ENCODE measurements at places on chromosomes 5 and 9.

DNA sequence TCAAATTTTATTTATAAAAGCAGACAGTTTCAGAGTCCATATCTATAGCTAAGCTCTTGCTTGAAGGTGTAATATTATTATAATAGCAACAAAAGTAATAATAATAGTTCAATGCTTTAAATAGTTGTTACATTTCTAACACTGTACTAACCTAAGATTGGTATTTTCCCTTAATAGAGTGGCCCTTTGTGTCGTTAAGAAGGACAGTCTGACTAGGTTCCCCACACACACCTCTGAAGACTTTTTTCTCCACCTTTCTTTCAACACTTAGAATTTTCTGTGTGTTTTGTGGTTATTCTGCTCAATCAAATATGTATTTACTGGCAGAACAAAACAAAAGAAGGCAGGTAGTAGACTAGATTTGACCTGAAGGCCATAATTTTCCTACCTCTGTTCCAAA is 223.2 kb upstream of the ACO1 start:
- DNase-seq = no peak

DNA sequence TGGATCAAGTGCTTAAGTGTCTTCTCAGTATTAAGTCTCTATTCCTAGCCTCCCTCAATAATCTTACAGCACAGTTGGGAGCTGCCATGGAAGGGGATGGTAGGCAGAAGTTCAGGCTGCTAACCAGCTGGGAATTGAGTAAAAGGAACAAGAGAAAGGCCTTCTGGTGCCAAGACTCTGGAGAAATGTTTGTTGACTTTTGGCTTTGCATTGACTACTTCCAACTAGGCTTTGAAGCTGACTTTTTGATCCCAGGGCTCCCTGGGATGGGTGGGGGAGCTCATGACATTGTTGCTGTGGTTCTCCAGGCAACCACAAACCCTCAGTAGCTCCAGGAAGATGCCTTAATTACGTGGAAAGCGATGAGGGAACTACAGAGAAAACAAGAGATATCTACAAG is 85.2 kb upstream of the HTR4 start:
- DNase-seq = no peak

- no peak for DNase-seq
Observed at GRCh38 chr9:19411316-19411715, 2.5 kb downstream of the ACER2 start.

DNA sequence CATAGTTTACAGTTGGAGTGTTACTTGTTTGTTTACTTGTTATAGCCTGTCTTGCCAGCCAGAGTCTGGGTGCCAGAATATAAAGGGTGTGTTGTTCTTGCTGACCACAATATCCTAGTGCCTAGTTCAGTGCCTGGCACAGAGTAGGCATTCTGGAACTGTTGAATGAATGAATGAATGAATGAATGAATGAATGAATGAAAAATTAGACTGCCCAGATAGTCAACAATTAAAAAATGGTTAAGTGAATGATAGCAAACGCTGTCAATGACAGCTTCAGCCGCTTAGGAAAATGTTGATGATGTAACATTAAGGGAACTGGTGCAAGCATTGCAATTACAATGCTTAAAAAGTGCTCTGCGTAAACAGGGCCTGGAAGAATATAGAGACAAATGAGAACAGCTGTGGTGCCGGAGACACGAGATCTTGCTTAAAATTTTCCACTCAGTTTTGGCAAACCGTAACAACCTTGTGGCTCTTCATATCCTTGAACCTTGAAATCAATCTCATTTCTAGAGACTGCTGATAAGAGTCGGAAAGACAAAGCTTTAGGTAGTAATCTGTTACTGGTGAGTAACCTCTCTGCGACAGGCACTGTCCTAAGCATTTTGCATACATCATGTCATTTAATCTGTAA is 4.7 kb upstream of the TTLL11 start:
- no peak for DNase-seq

DNA sequence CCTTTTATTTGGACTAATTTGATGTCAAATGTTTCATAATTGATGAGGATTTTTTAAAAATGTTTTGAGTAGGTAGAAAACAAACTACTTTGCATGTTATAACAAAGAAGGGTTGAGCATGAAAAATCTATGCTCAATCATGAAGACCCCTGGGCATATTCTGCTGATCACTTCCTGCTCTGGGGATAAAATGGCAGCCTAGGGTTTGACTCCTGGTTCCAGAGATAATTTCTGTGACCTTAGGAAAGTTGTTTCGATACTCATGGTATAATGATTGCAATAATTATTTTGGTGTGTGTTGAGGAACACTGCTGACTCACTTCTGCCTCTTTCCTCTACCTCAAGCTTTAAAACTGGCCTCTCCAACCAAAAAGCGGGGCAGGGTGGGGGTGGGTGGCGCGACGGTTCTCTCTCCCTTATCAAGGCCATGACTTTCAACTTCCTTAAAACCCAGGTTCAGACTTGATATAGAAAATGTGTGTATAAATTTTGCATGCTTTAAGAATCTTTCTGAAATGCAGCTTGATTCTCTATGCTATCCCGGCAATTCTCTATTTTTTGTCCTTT is 6.0 kb upstream of the PIP5K1B start:
- no peak for DNase-seq

DNA sequence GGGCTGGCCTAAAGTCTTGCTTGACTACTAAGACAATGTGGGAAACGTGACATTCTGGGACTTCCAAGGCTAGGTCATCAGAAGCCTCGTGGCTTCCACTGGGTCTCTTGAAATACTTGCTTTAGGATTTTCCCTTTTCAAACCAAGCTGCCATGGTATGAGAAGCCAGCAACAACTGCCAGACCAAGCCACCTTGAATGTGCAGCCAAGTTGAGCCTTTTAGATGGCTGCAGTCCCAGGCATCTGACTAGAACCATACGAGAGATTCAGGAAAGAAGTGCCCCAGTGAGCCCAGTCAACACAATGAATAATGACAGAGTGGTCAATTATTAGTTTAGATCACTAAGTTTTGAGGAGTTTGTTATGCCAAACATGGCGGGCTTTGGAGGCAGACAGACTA is 143.3 kb downstream of the SLF1 start:
- DNase-seq = no peak

DNA sequence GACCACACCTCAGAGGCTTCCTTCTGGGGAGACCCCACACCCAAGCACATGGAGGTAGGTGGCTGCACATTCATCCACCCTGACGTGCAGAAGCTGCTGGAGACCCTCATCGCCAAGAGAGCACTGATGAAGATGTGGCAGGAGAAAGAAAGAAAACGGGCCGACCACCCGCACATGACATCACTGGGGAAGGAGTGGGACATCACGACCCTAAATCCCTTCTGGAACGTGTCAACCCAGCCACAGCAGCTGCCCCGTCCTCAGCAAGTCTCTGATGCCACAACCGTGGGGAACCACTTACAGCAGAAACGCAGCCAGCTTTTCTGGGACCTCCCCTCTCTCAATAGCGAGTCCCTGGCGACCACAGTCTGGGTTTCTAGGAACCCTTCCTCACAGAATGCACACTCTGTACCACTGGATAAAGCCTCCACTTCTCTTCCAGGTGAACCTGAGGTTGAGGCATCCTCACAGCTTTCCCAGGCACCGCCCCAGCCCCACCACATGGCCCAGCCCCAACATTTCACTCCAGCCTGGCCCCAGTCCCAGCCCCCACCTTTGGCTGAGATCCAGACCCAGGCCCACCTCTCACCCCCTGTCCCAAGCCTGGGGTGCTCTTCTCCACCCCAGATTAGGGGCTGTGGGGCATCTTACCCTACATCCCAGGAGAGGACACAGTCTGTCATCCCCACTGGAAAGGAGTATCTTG is 3.0 kb downstream of the SPATA31E1 start:
- DNase-seq = no peak

DNA sequence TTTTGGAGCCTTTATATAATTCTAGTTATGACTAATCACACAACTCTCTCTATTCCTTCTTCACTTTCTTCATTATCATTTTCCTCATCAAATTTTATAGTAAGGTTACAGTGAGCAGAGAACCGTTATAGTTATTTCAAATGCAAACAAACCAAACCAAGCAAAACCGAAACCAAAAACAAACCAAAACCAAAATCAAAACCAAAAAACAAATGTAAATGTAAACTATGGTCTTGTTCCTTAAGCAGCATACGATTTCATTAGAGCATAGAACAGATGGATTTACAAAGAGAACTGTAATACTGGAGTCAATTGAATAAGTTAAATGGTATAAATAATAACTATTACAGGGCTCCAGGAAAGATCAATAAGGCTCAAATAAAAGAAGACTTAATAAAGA is 447.1 kb downstream of the LRRC70 start:
- DNase-seq = no peak

GRCh38 chr9:97627624-97628023 is 5.5 kb downstream of the TSTD2 start:
- no peak for DNase-seq

DNA sequence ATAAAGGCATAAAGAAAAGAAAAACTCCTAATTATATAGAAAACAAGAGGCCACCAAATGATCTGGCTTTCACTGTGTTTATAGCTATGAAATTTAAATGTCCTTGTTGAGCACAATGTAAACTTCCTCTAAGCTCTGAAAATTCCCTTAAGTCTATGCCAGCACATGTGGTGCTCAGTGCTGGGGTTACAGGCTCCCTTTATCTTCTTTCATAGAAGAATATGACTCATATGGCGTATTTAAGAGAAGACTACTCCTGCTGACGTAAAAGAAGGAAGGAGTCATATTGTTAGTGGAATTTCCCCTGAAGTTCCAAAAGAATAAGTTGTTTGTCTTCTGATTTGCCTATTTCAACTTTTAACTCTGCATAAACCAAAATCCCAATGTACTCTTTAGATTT is 30.4 kb downstream of the RNF145 start:
- no peak for DNase-seq

DNA sequence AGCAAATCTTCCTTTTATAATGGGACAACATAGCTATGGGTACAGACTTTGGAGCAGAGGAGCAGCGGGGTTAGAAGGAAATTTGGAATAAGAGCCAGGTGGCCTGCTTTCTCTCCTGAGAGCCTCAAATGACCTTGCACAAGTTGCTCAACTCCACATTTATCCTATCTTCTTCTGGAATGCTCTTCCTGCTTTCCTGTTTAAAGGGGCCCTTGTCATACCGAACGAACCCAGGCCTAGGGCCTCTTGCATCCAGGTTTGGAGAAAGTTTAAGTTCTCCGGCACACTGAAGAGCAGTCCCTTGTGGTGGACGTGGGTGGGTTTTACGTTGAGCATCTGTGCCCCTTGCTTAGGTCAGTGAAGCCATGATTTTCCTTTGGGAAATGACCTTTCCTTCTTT is 197.9 kb upstream of the NR3C1 start:
- no peak for DNase-seq

DNA sequence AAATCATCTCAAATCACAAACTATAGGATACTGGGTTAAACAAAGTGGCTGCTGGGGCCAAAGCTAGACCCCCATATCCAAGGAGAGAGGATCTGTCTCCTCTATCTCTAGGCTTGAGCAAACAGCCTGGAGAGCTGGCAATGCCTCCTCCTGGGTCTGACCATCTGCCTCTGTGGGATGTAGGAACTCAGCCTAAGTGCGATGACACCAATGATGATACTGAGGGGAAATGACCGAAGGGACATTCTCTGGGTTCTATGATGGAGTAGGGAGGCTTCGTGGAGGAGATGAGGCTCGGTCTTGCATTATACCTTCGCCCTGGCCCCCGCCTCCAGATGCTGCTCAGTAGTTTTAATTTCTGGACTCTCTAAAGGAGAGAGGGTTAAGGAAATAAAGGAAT is 9.3 kb upstream of the SPATA24 start:
- DNase-seq = no peak

GRCh38 chr5:174352681-174353080 is 307.2 kb downstream of the NSG2 start:
- DNase-seq = no peak

DNA sequence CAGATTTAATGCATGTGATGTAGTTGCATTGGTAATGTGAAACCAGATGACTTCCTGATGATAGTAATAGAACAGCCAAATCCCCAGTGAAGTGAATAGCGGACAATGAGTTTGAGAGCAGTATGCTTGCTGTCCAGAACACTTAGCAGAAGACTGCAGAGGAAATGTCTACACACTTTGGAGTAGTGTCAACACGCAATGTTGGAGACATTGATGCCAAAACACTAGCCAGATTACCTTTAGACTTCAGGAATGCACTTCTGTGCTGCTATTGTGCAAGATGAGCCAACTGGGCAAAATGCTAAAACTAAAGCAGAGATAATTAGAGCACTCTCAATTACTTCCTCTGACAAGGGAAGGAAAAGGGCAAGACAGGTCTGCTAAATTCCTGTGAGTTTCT is 176.7 kb downstream of the PRDM9 start:
- DNase-seq = no peak

GRCh38 chr9:131094622-131095021 is 1.7 kb upstream of the AIF1L start:
- no peak for DNase-seq

- DNase-seq = no peak
Observed at GRCh38 chr9:14829204-14829603, 81.0 kb downstream of the FREM1 start.

- no peak for DNase-seq
Observed at GRCh38 chr9:120818595-120818994, 24.1 kb downstream of the PSMD5 start.

DNA sequence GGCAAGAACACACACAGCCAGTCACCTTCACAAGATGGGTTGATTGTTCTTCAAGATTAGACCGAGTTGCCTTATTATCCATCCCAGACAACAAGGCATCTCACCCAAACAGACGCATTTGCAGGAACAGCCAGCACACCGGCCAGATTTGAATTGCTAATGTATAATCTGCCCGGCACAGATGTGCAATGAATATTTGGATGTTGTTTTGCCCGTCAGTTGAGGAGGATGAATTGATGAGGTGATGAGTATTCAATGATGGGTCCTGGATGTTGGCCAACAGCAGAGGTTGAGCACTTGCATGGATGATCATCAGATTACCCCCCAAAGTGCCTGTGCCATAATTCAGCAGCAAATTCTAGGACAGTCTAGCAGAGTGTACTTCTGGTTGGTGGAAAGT is 20.1 kb downstream of the ALG2 start:
- no peak for DNase-seq

DNA sequence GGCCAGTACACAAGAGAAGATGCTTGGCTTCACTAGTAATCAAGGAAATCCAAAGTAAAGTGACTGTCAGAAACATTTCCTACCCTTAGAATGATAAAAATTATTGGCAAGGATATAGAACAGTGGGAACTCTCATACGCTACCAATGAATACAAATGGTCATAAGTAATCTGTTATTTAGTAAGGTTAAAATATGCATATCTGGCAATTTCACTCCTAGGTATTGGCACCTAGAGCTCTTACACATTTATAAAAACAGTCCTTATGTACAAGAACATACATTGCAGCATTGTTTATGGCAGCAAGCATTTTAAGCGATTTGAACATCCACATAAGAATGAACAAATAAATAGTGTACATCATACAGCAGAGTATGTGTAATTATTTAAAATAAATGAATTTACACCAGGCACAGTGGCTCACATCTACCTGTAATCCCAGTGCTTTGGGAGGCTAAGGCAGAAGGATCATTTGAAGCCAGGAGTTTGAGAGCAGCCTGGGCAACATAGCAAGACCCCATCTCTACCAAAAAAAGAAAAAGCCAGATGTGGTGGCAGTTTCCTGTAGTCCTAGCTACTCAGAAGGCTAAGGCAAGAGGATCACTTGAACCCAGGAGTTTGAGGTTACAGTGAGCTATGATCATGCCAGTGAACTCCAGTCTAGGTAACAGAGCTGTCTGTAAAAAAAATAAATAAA is 93.3 kb downstream of the NIPBL start:
- DNase-seq = no peak

GRCh38 chr5:135503871-135504270 is 31.9 kb downstream of the NEUROG1 start:
- no peak for DNase-seq
